ENCODE measurements at places on chromosomes 4 and X. TPM values are rescaled to one million over a fixed set of nuclear protein-coding genes. Genes with fewer than 3 reads are reported as not detected.

The LONRF3 gene
- total RNA-seq = 7.8 TPM

GRCh38 chr4:25178838-25179261, 18.6 kb upstream of the SEPSECS start:
- no peak for DNase-seq

DNA sequence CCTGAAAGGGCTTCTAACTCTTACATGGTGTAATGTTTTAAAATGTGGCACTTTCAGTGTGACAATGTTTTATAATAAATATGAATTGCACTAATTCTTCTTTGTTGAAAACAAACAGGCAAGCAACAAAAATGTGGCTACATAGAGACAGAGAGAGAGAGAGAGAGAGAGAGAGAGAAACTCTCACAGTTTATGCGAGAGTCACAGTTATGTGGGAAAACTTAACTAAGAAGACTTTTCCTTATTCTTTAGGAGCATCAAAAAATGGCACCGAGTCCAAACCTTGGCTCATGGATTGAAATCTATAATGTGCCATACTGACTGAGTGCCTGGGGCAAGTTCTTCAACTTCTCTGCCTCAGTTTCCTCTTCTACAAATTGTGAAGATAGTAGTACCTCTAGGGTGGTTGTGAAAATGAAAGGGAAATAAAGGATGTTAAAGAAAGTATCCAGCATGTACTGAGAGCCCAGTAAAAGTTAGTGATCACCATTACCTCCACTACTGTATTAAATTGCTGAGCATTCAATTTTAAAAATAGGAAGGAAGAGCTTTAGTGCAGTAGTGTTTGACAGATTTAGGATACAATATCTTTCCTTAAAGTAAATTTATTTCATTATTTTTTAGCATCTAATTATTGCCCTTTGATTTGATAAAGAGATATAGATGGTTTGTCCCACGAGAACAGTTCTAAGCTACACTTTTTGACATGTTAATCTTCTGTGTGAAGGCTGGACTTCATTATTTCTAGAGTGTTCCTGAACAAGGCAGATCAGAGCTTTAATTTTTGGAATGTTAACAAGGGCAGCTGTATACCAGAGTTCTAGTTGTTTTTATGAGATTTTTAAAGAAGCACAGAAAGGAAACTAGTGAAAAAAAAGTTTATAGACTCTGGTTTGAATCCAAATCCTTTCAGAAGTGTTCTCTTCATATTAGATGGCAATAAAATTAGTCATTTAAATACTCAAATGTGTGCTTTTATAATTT, 187.5 kb upstream of the ANK2 start:
- DNase-seq = no peak

The NAP1L5 gene
- 2.4 TPM for total RNA-seq

The IGFBP7 gene
- 89.5 TPM for total RNA-seq

DNA sequence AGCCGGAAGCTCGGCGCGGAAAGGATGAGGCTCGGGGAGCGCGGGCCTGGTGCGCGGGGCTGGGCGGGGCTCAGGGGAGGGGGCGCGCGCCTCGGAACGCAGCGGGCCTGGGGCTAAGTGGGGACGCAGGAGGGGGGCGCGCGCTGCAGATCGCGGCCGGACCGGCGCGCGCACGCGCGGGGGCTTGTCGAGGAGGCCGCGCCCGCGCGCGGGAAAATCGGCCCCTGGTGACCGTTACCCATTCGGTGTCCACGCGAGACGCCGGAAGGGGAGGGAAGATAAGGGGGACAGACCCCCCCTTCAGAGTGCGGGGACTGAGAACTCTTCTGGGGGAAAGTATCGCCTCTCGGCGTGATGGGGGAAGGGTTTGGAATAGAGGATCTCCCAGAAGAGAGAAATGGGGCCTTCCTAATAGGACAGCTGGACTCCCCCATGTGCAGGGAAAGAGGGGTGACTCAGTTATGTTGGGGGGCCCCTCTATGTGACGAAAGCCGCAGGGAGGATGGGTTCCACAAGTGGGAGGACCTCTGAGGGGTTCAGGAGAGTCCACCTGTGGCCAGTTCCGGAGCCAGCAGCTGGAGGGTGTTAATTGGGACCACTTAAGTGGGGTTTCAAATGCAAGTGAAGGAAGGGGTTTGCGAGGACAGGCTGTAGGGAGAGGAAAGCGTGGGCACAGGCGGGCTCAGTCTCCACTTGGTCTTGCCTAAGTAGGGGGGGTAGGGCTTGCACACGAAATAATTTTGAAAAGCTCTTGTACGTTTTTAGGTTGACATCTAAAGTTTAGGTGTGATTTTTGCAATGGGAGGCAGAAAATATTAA, 584 bp downstream of the SUV39H1 start:
- DNase-seq = no peak

DNA sequence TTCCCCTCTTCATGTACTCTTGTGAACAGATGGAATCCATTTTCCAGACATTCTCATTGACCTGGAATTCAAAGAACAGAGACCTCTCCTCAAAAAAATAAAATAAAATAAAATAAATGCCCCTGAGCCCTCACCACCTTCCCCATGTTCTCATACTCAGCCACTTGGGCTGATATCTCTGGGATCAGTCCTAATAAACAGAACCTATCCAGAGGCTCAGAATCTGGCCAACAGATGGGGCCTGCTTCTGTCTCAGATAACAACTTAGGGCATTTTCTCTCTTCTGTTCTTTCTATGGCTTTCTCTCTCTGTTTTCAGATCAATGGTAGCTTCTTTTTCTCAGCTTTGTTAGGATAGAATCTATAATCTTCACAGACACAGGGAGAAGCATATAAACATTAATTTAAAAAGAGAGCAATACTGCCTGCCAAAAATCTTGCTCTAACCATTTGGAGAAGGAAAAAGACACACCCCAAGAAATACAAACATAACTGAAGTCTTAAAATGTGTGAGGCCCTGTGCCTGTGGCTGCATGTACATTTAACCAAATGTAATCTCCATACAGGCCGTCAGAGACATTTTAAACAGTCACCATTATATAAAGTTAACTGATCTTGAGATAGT, 907.1 kb downstream of the FAT4 start:
- DNase-seq = no peak

DNA sequence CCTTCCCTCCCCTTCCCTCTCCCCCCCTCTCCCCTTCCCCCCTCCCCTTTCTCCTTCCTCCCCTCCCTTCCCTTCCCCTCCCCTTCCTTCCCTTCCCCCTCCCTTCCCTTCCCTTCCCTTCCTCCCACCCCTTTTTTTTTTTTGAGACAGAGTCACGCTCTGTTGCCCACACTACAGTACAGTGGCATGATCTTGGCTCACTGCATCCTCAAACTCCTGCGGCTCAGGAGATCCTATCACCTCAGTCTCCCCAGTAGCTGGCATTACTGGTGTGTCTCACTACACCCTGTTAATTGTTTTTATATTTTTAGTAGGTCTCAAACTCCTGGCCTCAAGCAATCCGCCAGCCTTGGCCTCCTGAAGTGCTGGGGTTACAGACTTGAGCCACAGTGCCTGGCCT, 66.6 kb downstream of the TBC1D9 start:
- DNase-seq = no peak

The THAP6 gene
- 11.0 TPM for total RNA-seq

DNA sequence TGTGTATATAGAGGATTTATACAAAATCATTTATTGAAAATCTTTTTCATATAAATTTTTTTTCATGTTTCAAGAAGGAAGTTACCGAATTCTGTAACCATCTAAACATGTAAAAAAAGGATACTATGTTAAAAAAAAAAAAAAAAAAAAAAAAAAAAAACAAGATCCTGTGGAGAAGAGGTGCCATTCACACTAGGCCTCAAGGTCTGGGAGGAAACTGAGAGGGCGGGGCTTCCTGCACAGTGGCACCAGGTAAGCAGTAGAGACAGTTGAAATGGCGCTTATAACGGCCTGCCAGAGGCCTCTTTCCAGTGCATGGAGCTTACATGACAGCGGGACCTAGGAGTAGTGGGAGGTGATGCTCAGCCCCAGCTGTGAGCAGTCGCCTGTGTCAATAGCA, 17.5 kb downstream of the TRAPPC2 start:
- DNase-seq = no peak

- no peak for DNase-seq
Measured at GRCh38 chr4:67973608-67974007, 10.3 kb upstream of the TMPRSS11A start.

DNA sequence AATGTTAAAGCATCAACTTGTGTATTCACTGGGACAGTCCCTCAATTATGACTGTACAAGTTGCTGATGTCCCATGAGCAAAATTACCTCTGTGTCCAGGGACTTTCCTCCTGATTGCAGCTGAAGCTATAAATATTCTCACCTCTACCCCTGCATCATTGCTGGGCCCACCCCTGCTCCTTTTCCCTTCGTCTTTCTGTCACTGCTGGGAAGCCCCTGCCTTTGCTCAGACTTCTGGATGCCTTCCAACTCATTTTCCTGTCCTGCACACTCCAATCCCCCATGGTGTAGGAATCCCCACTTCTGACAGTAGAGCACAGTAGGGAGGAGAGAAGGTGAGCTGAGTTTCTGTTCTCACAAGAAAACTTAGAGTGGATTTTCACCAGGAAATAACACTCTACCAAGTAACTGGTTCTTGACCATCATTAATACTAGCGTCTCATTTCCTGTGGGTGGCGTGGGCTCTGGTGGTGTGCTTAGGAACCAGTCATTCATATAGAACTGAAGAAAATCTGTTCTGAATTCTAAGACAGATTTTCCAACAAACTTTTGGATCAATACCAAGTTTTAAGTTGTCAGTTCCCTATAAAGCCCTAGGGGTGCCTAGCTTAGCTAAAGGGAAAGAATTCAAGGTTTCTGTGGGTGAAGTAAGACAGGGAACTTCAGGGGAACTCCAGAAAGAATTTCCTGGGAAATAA, 136.2 kb upstream of the MED14 start:
- DNase-seq = no peak

DNA sequence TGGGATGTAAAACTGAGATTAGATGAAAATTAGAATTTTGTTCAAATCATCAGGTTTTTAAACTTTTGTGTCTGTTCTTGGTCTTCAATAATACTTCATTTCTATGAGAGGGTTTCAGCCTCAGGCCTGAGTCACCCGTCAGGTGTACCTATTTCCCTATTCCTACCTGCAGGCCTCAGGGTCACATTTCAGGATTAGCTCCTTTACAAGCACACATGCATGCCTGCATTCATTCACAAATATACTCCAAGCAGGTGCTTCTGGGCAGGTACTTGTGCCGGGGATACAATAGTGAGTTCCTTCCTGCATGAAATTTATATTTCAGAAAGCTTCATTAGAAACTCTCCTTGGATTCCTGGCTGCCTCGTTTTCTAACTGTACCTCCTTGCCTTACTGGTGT, 114.9 kb downstream of the SHISA3 start:
- no peak for DNase-seq

Measured in colonic mucosa (tissue), 4 donors.